ENCODE measurements at places on chromosomes 7 and 10.

GRCh38 chr10:274866-275265 lies 139.6 kb downstream of the ZMYND11 start:
- no peaks in the 10 kb centered on the region for H3K4me1 ChIP-seq
- no peaks in the 10 kb centered on the region for H3K27me3 ChIP-seq
- no peak overlapping the region for H3K4me3 ChIP-seq
- no peak overlapping the region for H3K27ac ChIP-seq
- no peak for DNase-seq

GRCh38 chr10:131751827-131752775 lies 148.7 kb upstream of the PPP2R2D start:
- H3K27me3 ChIP-seq: no peaks in the 10 kb centered on the region
- no peak overlapping the region for H3K4me3 ChIP-seq
- no peaks in the 10 kb centered on the region for H3K4me1 ChIP-seq
- no peaks in the 10 kb centered on the region for H3K36me3 ChIP-seq
- H3K27ac ChIP-seq: no peak overlapping the region

DNA sequence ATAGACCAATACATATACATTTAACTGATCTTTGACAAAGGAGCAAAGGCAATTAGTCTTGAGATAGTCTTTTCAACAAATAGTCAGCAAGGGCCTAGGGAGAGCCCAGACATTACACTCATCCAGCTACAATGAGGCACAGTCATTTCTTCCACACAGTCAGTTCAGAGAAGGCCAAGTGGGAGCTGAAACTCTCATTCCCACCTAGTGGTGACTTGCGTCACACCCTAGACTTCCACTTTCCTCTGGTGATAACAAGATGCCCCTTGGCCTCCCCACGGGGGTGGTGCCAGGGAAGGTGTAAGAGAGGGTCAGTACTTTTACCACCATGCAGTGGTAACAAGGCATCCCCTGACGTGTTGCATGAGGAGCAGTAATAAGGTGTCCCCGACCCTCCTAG lies 8.0 kb downstream of the FRMPD2 start:
- H3K36me3 ChIP-seq: no peaks in the 10 kb centered on the region
- H3K27ac ChIP-seq: no peak overlapping the region
- H3K4me1 ChIP-seq: no peaks in the 10 kb centered on the region
- H3K27me3 ChIP-seq: no peaks in the 10 kb centered on the region
- no peak for DNase-seq

GRCh38 chr10:93173967-93174845 lies 100.5 kb downstream of the CYP26A1 start:
- no peaks in the 10 kb centered on the region for H3K4me1 ChIP-seq
- DNase-seq: no peak
- H3K27ac ChIP-seq: no peak overlapping the region
- no peak overlapping the region for H3K4me3 ChIP-seq
- H3K27me3 ChIP-seq: no peaks in the 10 kb centered on the region
- H3K36me3 ChIP-seq: peaks cover 11% of the 10 kb centered on the region

DNA sequence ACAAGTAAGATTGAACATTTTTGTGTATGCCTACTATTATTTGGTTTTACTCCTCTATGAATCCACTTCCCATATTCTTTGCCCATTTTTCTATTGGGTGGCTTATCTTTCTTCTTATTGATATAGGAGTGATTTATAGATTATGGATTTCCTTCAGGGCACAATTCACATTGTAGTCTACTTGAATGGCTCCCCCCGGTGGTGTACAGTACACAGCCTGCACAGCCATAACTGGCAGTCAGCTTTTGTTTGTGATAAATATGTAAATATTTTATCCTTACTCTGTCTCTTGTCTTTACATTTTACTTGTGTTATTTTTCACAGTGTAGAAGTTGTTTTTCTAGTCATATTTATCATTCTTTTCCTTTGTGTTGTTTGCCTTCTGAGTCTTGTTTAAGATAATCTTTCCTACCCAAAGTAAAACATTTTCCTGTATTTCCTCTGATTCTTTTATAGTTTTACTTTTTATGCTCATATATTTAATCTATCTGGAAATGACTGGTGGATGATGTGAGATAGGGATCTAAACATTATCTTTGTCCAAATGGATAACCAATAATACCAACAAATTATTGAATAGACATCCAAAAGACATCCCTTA lies 23.9 kb upstream of the CALD1 start:
- H3K4me3 ChIP-seq: no peak overlapping the region
- no peaks in the 10 kb centered on the region for H3K36me3 ChIP-seq
- H3K27ac ChIP-seq: no peak overlapping the region
- DNase-seq: no peak
- no peaks in the 10 kb centered on the region for H3K27me3 ChIP-seq

Measured in GM23338 (cell line).